ENCODE measurements at places on chromosomes 16 and 17.

DNA sequence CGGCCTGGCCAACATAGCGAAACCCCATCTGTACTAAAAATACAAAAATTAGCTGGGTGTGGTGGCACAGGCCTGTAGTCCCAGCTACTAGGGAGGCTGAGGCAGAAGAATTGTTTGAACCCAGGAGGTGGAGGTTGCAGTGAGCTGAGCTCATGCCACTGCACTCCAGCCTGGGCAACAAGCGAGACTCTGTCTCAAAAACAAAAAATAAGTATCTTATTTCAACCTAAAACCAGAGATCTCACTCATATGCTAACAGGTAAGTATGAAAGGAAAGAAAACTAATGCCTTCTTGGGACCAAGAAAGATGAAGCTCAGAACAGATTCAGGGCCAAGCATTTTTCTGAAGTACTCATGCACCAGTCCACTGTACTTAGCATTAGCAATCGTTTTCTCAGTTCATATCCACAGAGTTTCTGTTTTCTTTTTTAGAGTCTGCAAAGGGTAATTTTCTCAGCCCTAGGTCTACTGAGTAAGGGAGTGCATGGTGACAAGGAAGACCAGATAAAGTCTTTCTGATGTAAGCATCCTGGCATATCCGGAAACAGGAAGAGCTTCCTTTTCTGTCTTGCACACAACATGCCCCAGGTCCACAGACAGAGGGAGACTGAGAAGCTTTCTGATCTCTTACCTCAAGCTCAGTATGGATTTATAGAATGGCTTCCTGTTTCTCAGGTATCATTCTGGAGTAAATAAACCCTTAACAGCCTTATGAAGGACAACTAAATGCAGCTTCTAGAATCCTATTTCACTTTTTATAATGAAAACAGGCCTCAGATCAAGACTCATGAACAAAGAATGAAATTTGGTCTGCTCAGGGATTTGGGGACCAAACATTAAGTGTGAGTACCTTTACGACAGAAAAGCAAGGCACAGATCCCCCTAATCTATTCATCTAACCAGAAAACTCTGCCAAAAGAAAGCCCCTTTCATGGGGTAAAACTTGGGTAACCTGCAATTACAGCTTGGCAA lies 38.7 kb upstream of the FOXJ1 start:
- DNase-seq: peak; percentile 47

DNA sequence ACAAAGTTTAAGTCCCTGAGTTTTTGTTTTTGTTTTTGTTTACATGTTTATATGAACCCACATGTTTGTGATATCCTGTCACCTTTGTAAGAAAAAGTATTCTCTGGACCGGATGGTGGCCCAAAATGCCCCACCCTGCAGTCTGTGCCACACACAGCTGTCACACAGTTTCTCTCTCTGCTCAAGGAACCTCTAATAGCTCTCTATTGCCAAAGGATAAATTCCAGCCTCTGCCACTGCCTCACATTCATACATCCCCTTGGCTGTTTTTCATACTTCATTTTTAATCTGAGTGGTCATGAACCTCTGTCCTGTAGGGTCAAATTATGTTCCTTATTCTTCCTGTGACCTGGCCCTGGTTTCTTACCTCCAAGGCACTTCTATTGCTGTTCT lies 520.3 kb upstream of the CDH5 start:
- no peak for DNase-seq

DNA sequence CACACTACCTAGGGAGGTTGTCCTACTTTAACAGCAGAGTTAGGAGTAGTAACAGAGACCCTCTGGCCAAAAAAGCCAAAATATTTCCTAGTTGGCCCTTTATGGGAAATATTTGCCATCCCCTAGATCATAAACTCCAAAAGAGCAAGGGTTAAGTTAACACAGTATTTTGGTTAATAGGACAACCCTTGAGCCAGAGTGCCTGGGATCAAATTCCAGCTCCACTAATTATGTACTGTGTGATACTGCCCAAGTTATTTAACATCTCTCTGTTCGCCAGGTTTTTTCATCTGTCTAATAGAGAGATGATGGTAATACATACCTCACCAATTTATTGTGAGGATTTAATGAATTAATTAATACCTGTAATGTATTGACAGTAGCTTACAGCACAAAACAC lies 767.4 kb downstream of the KCNJ2 start:
- DNase-seq: no peak

- peak; percentile 91 for DNase-seq
Measured at GRCh38 chr17:49995055-49995738, at the start of gene DLX3. Gene DLX3, minus strand, starts transcription at chr17:49995224. Its CDS starts 226 bp downstream, at chr17:49994998.

GRCh38 chr17:73324160-73324475 lies 12.3 kb upstream of the CDC42EP4 start:
- no peak for DNase-seq

- no peak for DNase-seq
Measured at GRCh38 chr17:66107731-66108130, 84.2 kb downstream of the CEP112 start.

- DNase-seq: peak; percentile 96
Measured at GRCh38 chr16:75483222-75483621, 12.0 kb downstream of the CHST6 start.

DNA sequence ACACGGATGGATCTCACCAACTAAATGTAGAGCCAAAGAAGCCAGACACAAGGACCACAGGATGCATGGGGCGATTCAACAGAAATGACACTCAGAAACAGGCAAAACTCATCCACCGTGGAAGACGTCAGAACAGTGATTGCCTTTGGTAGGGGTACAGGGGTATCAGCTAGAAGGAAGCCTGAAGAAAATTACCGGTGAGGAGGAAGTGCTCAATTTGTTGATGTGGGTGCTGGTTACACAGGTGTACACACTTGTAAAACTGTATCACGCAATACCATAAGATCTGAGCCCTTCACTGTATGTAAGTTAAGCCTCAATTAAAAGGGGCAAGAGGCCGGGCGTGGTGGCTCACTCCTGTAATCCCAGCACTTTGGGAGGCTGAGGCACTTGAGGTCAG lies 226.1 kb downstream of the C16orf78 start:
- no peak for DNase-seq

DNA sequence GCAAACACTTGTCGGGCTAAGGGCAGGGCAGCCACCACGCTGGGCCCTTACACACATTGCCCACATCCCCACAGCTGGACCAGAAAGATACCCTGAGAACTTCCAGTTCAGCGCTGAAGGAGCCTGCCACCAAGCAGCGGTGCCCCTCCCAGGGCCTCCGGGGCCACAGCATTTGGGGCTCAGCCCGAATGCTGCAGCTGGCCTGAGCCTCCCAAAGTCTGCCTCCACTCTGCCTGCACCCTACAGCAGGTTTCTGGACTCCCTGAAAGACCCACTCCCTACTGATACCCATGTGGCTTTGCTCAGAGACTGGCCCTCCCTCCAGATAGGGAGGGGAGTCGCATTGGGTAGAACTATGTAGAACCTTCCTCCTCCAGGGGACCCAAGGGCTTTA lies 1.5 kb downstream of the MCRIP1 start:
- no peak for DNase-seq

GRCh38 chr17:70636517-70637133 lies 467.3 kb downstream of the KCNJ2 start:
- peak; percentile 80 for DNase-seq

DNA sequence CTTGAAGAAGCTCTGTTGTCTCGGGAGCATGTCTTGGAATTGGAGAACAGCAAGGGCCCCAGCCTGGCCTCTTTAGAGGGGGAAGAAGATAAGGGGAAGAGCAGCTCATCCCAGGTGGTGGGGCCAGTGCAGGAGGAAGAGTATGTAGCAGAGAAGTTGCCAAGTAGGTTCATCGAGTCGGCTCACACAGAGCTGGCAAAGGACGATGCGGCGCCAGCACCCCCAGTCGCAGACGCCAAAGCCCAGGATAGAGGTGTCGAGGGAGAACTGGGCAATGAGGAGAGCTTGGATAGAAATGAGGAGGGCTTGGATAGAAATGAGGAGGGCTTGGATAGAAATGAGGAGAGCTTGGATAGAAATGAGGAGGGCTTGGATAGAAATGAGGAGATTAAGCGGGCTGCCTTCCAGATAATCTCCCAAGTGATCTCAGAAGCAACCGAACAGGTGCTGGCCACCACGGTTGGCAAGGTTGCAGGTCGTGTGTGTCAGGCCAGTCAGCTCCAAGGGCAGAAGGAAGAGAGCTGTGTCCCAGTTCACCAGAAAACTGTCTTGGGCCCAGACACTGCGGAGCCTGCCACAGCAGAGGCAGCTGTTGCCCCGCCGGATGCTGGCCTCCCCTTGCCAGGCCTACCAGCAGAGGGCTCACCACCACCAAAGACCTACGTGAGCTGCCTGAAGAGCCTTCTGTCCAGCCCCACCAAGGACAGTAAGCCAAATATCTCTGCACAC lies 21.2 kb downstream of the AKAP1 start:
- DNase-seq: peak; percentile 55

GRCh38 chr17:62753562-62753961 lies 54.6 kb downstream of the MARCHF10 start:
- DNase-seq: no peak

- peak; percentile 51 for DNase-seq
Measured at GRCh38 chr17:9645851-9646545, 681 bp downstream of the USP43 start.

GRCh38 chr16:30399435-30400186 lies 4.4 kb downstream of the ZNF48 start:
- DNase-seq: peak; percentile 9

DNA sequence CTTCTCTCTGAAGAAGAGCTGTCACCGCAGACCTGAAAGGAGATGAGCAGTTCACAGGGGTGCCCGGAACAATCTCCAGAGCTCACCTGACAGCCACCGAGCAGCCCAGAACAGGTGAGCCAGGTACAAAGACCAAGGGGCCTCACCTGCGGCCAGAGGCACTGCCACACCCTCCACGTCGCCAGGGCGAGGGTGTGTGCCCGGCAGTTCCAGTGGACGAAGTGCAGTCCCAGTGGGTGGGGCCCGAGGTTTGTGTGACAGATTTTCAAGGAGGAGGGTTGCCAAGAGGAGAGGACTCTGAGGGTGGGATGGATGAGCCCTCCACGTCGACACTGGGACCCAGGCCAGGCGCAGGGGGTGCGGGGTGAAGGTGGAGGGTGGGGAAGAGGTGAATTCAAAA lies 61.7 kb downstream of the SMPD3 start:
- DNase-seq: no peak

- DNase-seq: no peak
Measured at GRCh38 chr17:62615503-62615902, 12.0 kb upstream of the MRC2 start.

- DNase-seq: no peak
Measured at GRCh38 chr17:34840750-34841149, 120.5 kb downstream of the CCT6B start.

DNA sequence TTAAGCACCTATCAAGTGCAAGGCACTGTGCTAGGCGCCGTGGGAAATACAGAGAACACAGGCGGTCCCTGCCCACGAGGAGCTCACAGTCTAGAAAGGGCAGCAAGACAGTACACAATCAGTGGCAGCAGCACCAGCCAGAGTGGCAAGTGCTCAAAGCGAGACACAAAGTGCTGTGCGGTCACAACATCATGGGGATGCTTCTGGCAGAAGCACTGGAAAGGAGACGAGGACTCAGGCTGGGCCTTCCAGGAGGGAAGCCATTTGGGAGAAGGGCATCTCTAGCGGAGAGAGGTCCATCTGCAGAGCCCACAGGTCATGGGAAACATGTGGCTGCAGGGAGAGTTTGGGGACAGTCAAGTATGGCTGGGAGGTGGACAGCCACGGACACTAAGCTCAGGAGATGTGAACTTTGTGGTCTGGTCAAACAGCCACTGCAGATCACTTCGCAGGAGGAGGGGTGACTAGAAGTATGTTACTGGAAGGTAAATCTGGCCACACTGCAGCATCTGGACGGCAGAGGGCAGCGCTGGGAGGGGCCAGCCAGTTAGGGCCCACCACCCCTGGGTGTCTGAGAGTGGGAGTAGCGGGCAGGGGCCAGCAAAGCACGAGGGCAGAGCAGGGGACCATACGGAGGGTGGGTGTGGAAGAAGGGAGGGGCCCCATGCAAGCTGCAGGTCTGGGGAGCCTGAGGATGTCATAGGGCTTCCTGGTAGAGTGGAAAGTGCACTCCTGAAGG lies 71.1 kb downstream of the N4BP1 start:
- no peak for DNase-seq

- DNase-seq: no peak
Measured at GRCh38 chr17:49587366-49588073, 11.8 kb downstream of the NXPH3 start.

DNA sequence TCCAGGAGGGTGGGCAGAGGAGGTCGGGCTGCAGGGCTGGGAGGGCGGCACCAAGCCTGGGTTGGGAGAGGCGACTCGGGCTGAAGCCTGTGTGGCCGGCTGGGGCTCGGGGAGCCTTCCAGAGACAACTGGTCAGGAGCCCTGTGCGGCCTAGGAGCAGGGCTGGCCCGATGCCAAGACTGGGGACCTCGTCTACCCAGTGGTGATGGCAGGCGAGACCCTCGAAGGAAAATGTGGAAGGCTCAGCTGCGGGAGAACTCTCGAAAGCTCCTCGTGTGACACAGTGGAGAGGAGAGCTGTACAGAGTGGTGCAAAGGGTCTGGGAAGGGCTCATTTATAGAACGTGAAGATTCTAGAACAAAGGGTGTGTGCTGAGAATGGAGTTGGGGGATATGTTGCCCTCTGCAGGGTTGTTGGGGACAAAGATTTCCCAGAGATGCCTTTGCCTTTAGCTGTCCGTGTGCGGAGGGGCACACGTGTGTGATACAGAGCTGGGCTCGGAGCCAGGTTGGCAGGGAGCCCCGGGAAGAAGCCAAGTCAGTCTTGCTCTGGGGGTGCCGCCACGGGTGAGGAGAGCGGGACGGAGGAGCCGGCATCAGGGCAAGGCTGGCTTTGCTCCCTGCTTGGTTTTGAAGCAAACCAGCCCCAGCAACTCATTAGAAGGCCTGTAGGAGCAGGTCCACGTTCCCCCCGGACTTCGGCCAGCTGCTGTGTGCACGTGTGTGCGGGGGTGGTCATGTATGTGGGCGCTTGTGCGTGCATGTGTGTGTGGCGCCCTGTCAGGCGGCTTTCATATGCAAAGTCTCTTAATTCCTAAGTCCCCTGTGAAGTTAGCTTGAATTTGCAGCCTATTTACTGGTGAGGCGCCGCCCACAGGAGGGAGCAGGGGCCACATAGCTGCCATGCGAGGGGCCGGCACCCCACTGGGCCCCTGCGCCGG lies 132.4 kb upstream of the CHMP6 start:
- peak; percentile 87 for DNase-seq

DNA sequence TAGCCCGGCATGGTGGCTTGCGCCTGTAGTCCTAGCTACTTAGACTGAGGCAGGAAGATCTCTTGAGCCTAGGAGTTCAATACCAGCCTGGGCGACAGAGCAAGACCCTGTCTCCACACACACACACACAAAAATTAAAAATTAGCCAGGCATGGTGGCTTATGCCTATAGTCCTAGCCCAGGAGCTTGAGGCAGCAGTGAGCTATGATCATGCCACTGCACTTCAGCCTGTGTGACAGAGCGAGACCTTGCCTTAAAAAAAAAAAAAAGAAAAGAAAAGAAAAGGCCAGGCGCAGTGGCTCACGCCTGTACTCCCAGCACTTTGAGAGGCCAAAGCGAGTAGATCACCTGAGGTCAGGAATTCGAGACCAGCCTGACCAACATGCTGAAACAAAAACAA lies 23.9 kb downstream of the C17orf75 start:
- DNase-seq: no peak

GRCh38 chr17:47870056-47870455 lies 19.1 kb upstream of the SP6 start:
- DNase-seq: no peak

Measured in PC-3 (cell line).